Trophoblast cell (in vitro differentiated cells and primary cell): ENCODE measurements at places on chromosomes 6 and 20.

DNA sequence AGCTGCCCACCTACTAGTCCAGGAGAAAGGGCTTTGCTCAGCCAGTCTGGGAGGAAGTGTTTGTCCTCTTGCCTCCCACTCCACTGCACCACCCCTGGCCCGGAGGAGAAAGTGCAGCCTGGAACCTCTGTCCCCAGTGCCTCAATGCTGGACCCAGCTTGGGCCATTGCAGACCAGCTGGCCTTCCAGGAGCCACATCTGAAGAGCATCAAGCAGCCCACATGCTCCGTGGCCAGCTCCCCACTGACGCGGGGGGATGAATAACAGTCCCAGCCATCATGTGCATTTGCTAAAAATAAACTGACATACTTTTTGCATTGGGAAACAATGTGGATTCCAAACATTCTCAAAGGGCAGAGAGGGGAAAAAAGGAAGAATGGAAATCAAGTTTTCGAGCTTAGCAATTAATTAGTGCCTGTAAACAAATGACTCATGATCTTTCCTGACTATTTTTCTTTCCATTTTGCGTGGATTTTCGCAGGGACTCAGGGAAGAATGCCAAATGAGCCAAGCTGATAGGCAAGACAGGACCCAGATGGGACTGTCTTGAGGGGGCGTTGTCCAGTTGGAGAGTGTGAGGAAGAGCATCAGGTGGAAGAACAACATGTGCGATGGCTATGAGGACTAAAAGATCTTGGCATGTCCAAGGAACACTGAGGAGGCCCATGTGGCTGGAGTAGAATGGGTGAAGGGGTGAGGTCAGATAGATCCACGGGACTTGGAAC, 34.1 kb downstream of the CEBPB start:
- DNase-seq: peak; percentile 77

GRCh38 chr6:3701631-3702030, 49.9 kb downstream of the PXDC1 start:
- DNase-seq: no peak

GRCh38 chr20:32336918-32337347, 21.2 kb upstream of the ASXL1 start:
- DNase-seq: peak; percentile 44

GRCh38 chr6:28245206-28245941, 6.7 kb downstream of the ZKSCAN4 start:
- peak; percentile 91 for DNase-seq

DNA sequence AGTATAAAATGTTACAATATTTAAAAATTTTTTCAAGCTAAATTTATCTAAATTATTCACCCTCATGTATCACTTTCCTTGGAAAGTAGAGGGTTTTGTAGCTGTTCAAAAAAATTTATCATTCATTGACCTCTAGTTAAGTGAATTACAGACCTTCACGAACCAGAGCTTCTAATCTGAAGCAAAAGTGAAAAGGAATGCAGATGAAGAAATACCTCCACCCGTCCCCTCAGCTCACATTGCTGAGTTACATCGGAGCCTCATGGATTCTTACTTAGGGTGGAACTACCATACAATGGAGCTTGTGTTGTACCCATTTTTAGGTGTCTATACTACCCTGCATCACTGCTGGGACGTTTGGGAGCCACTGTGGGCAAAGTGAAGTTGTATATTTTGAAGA, 146.2 kb upstream of the NEDD9 start:
- no peak for DNase-seq

GRCh38 chr6:12203001-12203400, 87.2 kb upstream of the EDN1 start:
- DNase-seq: peak; percentile 38

DNA sequence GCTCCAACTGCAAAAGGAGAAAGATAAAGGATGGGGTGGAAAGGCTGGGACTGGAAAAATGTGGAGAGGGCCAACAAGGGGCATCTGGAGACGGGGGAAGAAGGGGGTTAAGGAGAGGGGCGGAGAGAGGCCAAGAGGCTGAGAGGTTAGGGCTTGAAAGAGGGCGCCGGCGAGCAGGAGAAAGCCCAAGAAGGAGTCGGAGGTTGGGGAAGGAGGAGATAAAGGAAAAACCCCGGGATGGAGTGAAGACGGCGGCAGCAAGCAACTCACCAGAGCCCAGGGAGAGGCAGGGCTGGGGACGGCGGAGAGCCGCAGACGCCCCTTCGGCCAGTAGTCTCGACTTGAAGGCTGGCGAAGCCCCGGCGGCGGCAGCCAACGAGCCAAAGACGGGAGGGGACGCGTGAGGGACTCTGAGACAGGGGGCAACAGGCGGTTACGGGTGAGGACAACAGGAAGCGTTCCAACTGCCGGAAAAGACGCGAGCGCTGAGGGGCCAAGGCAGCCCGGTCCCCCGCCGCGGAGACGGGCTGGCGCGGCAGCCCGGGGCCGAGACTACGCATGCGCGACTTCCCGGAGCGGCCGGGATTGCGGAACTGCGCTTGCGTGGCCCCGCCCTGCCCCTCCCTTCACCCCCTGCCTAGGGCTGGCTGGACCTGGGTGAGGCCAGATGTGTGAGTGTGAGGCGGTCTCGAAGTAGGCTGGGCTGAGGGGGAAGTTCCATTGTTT, at the start of gene STK38:
STK38 (minus strand) TSS at position 560 of the 726 bp plus-strand sequence. CDS start 7,277 bp downstream, outside the sequence.
- peak; percentile 82 for DNase-seq
